Dermis blood vessel endothelial cell (primary cell): ENCODE measurements at places on chromosomes 11 and 22.
A peak's percentile ranks its signal among the peaks of the same experiment; 100 is the strongest.

DNA sequence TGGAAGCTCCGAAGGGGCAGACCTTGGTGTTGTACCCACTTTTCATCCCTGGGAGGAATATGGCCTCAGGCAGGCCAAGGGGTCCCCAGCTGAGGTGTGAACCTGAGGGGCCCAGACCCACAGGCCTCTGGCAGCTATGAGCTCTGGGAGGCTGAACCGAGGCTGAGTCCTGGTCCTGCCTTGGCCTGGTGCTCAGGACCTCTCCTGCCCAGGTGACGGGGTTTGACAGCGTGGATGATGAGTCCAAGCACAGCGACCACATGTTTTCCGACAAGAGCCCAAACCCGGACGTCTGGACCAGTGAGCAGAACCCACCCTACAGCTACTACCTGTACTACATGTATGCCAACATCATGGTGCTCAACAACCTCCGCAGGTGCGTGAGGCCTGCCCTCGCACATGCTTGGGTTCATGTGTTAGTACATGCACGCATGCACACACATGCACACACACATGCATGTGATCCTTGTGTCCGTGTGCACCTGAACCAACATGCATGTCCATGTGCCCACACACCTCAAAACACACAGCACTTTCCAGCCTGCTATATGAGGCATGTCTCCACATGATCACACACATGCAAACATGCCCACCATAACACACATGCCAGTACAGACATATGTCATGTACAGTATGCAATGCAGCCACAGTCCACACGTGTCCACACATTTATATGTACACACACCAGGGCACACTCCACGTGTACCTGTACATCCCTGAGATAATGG is 40.9 kb downstream of the RNF141 start:
- no peak for DNase-seq

GRCh38 chr22:20080776-20081654 is 974 bp downstream of the DGCR8 start:
- peak; percentile 75 for DNase-seq

DNA sequence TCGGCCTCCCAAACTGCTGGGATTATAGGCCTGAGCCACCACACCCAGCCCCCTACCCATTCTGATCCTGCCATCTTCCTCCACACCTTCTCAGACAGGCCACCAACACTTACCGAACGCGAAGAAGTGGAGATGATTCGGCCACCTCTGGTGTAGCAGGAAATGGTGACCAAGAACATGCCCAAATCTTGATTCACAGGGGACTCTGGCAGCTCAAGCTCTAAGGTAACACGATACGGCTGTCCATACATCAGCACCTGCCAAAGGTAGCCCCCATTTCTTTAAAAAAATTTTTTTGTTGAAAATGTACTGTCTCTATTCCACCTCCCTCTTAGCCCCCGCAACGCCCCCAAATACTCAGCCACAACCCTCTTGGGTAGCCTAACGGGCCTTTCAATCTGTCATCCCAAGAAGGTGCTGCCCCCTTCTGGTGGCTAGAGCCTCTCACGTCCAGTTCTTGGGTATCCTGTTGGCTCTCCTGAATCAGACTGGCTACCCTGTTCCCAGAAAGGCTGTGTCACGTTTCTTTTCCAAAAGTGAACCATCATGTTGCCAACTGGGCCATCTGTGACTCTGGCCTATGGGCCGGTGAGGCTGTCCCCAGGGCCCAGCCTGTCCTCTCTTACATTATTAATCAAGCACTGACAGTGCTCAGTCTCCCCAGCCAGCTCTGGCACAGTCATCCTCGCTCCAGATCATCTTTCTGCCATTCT is 5.3 kb upstream of the LRRN4CL start:
- DNase-seq = peak; percentile 94

DNA sequence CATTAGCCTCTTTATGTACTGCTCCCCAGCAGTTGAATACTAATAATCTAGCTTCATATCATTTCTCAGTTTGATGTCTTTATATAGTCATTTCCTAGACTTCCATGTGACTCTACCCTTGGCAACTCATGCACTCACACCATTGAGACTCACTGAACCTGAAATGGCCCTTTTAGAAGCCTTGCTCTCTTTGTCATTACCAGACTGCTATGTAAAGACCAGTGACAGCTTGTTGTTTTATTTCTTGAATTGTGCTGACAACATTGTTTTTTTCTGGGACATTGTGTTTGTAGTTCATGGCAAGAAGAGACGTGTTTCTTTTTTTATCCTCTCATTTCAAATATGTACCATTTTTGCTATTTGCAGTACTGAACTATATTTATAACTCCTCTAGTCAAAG is 256.5 kb downstream of the CNTN5 start:
- no peak for DNase-seq

GRCh38 chr22:49274754-49275380 is 552.8 kb downstream of the BRD1 start:
- DNase-seq = no peak

DNA sequence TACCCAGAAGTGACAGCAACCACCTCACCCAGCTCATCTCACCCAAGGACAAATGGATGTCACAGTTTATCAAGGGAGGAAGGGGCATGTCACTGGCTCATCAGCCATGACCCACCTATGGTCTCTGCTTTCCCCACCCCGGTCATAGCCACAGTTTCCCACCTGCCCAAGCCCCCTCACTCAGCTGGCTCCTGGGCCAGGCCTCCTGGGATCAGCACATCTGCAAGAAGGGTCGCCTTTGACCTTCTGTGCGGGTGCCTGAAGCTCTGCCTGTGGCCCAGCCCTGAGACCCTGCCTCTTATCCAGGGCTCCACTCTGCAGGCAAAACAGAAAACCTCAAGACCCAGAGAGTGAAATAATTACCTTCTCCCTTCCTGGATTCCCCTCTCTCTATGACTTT is 236.4 kb downstream of the BUD13 start:
- DNase-seq = no peak

GRCh38 chr11:79312617-79313529 is 128.0 kb downstream of the TENM4 start:
- no peak for DNase-seq

- DNase-seq = no peak
Measured at GRCh38 chr11:123537726-123538125, 107.7 kb downstream of the GRAMD1B start.

DNA sequence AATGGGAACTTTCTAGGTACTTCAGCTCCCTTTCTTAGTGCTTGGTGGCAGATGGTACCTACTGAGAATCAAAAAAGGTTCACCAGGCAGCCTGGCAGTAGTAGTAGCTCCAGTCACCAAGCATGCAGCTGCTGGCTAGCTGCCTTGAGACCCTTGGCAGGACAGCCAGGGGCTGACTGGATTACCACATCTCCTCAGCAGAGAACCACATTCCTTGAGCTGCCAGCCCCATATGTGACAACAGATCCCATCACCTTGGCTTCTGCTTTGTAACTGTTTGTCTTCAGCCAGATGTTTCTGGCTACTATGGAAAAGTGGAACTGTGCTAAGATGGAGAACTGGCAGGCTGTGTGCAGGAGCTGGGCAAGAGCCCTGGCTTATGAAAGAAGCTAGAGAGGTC is 39.6 kb upstream of the CHRM4 start:
- DNase-seq = no peak

DNA sequence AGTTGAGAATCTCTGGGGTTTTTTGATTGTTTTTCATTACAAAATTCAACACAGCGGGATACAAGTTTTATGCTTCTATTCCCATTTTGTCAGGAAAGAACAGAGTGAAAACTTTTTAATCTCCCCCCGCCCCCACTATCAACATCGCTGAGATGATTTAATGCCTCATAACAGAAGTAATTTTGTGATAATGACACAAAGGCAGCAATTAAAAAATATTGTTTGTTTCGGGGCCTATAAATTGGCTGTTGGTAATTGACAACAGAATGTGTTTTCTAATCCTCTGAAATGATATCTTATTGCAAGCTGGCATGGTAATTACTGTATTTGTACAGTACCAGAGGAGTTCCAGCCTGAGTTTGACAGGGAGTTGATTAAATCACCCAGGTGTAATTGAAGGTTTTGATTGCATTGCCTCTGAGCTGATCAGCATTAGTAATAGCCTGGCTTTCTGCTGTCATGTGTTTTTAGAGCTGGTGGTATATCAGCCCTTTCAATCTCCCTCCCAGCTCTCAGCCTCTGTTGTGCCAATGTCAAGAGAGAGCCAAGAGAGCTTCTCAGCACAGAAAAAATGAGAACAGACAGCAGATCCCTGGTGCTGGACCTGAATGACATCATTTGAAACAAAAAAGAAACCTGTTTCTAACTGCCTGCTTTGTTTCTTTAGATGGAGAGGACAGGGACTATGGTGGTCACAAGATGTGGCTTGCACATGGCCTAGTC is 265.1 kb downstream of the FAM76B start:
- no peak for DNase-seq

- DNase-seq = no peak
Measured at GRCh38 chr22:49918911-49919881, 762 bp downstream of the CRELD2 start.
